ENCODE measurements at places on chromosomes 12 and 14.

- no peak for DNase-seq
Measured at GRCh38 chr14:99679543-99679942, 4.6 kb upstream of the CYP46A1 start.

DNA sequence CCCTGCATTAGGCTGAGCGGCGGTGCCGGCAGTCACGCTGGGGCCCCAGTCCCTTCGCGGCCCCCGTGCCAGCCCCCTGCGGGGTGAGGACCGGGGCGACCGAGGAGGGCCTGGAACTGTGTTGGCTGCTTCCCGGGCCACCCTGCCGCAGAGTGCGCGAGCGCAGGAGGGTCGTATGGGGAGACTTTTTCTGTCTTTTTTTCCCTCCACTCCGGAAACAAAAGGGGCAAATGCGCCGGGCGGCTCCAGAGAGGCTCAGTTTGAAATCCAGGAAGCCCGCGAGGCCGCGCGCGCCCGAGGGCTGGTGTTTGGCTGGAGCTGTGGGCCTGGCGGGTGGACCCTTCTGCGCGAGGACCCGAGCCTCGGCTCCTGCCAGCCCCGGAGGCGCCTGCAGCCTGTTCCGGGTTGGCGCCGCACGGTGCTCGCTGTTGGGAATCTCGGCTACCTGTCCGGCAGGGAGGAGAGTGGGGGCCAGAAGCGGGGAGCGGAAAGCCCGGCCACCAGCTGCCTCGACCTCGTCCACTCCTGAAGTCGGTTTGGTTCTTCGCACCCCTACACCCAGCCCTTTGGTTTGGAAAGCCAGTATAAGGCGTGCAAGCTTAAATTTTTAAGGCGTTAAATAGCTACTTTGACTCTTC, 638 bp downstream of the PLEKHG3 start:
- no peak for DNase-seq

- DNase-seq, result peak; percentile 45
Measured at GRCh38 chr12:127811988-127812387, 455.0 kb upstream of the TMEM132C start.

DNA sequence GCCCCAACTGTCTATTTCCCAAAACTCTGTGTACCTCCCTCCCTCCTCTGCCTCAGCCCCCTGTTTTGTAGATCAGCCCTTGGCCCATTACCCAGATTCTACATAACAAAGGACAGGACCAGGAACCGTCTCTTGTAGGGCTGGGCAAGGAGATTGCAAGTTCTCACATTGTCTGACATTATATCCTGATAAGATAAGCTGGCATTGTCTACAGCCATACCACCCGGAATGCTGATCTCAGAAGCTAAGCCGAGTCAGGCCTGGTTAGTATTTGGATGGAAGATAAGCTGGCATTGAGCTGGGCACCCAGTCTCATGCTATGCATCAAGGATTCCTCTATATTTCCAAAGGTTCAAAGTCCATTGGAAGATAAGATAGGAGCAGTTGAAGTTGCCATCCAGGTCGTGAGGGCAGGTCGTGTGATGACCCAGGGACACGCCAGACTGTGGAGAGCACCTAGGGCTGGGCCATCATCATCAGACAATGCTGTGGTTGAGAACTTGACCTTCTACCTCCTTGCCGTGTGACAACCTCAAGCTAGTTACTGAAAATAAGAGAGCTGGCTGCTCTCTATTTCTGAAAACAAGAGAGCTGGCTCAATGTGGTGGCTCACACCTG, 29.5 kb downstream of the PHETA1 start:
- no peak for DNase-seq

GRCh38 chr14:101737414-101738339, 23.8 kb upstream of the PPP2R5C start:
- no peak for DNase-seq

All from SHP77 (cell line).